Natural killer cell (primary cell): ENCODE measurements at places on chromosomes 6 and 20. TPM values are rescaled to one million over a fixed set of nuclear protein-coding genes. Genes with fewer than 3 reads are reported as not detected.

DNA sequence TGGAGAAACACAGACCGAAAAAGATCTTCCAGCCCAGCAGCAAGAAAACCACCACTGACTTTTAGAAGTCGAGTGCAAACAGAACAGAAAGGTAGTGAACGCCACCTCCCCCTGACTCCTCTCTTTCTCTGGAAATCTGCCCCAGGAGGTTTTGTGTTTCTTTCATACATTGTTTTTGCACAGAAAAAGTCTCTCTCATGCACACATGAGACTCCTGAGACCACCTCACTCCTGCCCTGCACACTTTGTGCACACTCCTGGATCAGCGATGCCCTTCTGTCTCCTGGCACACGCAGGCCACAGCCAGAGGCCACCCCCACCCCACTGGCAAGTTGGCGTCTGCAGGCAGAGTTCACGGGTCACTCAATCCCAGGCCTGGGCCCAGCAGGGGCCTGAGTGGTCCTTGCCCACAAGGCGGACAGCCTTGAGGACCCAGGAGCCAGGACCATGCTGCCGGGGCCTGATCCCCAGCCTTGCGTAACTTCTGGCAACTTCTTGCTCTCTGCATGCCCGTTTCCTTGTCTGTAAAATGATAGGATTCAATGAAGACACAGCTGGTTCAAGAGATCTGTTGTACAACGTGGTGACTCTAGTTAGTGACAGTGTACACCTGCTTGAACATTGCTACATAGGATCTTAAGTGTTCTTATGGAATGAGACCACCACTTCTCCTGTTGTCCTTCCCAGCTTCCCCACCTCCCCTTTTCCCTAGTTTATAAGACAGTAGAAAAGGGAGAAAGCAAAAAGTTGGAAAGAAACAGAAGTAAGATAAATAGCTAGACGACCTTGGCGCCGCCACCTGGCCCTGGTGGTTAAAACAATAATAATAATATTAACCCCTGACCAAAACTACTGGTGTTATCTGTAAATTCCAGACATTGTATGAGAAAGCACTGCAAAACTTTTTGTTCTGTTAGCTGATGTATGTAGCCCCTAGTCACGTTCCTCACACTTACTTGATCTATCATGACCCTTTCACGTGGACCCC lies 30.2 kb upstream of the CST7 start:
- H3K4me3 ChIP-seq: no peak overlapping the region
- no peak overlapping the region for H3K27ac ChIP-seq
- no peaks in the 10 kb centered on the region for H3K36me3 ChIP-seq
- no peak for DNase-seq
- peaks cover 10% of the 10 kb centered on the region for H3K4me1 ChIP-seq

GRCh38 chr6:80151635-80152034 lies 45.2 kb downstream of the BCKDHB start:
- H3K27ac ChIP-seq: no peak overlapping the region
- no peaks in the 10 kb centered on the region for H3K4me1 ChIP-seq
- DNase-seq: no peak

GRCh38 chr20:2327620-2328555 lies 32.1 kb downstream of the TGM3 start:
- H3K4me3 ChIP-seq: no peak overlapping the region
- no peaks in the 10 kb centered on the region for H3K27me3 ChIP-seq
- DNase-seq: no peak

Gene MRAP2
- not detected for total RNA-seq

GRCh38 chr6:138105446-138105845 lies 1.8 kb downstream of the PERP start:
- no peak overlapping the region for H3K4me3 ChIP-seq
- H3K36me3 ChIP-seq: no peaks in the 10 kb centered on the region
- H3K4me1 ChIP-seq: peaks cover 13% of the 10 kb centered on the region
- peaks cover 34% of the 10 kb centered on the region for H3K27me3 ChIP-seq

GRCh38 chr20:59351157-59352040 lies 51.0 kb downstream of the EDN3 start:
- H3K36me3 ChIP-seq: no peaks in the 10 kb centered on the region
- H3K4me3 ChIP-seq: no peak overlapping the region
- H3K4me1 ChIP-seq: no peaks in the 10 kb centered on the region
- no peaks in the 10 kb centered on the region for H3K27me3 ChIP-seq

- no peak overlapping the region for H3K27ac ChIP-seq
- H3K36me3 ChIP-seq: peaks cover 4% of the 10 kb centered on the region
- H3K27me3 ChIP-seq: no peaks in the 10 kb centered on the region
- no peak overlapping the region for H3K4me3 ChIP-seq
- no peaks in the 10 kb centered on the region for H3K4me1 ChIP-seq
Measured at GRCh38 chr6:111417181-111417585, 65.8 kb downstream of the REV3L start.

DNA sequence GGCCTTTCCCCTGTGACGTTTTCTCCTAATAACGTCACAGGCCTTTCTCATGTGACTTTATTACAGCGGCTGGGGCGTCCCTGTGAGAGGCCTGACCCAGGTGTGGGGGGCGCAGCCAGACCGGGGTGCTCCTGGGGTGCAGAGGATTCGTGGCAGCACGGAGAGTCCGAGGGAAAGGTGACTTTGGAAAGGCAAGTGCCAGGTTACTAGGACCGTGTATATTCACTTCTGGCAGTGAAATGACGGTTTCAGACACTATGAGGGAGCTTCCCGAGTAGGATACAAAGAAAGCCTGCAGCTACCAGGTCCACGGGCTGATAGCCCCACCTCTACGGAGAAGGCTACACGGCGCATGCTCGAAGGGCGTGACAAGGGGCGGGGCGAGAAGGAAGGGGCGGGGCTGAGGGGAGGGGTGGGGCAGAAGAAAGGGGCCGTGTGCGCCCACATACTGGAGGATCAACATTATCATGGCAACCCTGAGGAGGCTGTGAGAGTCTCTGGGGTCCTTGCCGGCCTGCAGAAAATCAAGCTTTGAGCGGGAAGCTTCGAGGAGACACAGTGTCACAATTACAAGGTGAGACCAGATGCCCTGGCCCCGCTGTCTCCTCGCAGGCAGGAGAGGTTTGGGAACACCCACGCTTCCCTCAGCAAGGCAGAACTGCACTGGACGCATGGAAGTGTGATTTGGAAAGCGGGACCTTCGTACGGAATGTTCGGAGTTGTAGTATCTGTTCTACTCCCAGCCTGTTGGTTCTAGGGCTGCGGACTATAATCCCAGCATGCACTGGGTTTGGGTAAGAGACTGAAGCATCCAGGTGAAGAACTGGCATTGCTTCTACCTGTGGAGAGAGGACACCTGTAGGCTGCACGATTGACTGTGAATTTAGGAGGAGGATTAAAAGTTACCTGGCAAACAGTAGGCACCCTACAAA lies 54.4 kb upstream of the ZNF337 start:
- no peaks in the 10 kb centered on the region for H3K36me3 ChIP-seq
- peak overlapping the region; percentile 37 for H3K27ac ChIP-seq
- peaks cover 7% of the 10 kb centered on the region for H3K4me1 ChIP-seq
- peak overlapping the region; percentile 50 for H3K4me3 ChIP-seq

Gene RBM24
- not detected for total RNA-seq

GRCh38 chr20:830011-830521 lies 3.4 kb upstream of the FAM110A start:
- no peak overlapping the region for H3K27ac ChIP-seq
- DNase-seq: no peak
- no peaks in the 10 kb centered on the region for H3K36me3 ChIP-seq
- no peak overlapping the region for H3K4me3 ChIP-seq

DNA sequence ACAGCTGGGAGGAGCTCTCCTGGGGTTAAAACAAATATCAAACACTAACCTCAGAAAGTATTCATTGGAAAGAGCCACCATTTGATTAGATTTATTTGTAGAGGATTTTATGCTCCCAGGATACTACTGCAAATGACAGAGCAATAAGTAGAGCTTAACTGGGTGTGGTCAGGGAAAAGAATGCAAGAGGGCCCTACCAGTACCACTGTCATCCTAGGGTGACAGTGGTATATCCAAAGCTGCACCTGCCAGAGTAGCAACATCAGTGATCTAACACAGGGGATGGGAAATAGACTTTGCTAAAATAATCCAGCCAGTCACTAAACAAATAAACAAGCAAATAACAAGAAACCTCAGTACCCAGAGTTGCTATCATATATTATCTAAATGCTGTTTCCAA lies 29.7 kb downstream of the ERGIC3 start:
- no peaks in the 10 kb centered on the region for H3K27me3 ChIP-seq
- H3K27ac ChIP-seq: no peak overlapping the region
- no peaks in the 10 kb centered on the region for H3K4me1 ChIP-seq
- H3K36me3 ChIP-seq: no peaks in the 10 kb centered on the region

- no peaks in the 10 kb centered on the region for H3K27me3 ChIP-seq
- DNase-seq: no peak
- H3K27ac ChIP-seq: no peak overlapping the region
- H3K4me1 ChIP-seq: no peaks in the 10 kb centered on the region
- H3K4me3 ChIP-seq: no peak overlapping the region
Measured at GRCh38 chr6:140095532-140095931, 721.1 kb upstream of the CITED2 start.

Gene C6orf15
- not detected for total RNA-seq

- H3K27me3 ChIP-seq: no peaks in the 10 kb centered on the region
- no peak overlapping the region for H3K4me3 ChIP-seq
- H3K4me1 ChIP-seq: no peaks in the 10 kb centered on the region
- H3K36me3 ChIP-seq: no peaks in the 10 kb centered on the region
- no peak overlapping the region for H3K27ac ChIP-seq
Measured at GRCh38 chr6:131377112-131377705, 195.8 kb upstream of the ARG1 start.

GRCh38 chr20:25207960-25208534 lies 12.5 kb downstream of the ENTPD6 start:
- H3K36me3 ChIP-seq: peaks cover 8% of the 10 kb centered on the region
- no peaks in the 10 kb centered on the region for H3K4me1 ChIP-seq
- H3K4me3 ChIP-seq: no peak overlapping the region
- no peak overlapping the region for H3K27ac ChIP-seq
